ENCODE measurements at places on chromosomes 12 and 14.

DNA sequence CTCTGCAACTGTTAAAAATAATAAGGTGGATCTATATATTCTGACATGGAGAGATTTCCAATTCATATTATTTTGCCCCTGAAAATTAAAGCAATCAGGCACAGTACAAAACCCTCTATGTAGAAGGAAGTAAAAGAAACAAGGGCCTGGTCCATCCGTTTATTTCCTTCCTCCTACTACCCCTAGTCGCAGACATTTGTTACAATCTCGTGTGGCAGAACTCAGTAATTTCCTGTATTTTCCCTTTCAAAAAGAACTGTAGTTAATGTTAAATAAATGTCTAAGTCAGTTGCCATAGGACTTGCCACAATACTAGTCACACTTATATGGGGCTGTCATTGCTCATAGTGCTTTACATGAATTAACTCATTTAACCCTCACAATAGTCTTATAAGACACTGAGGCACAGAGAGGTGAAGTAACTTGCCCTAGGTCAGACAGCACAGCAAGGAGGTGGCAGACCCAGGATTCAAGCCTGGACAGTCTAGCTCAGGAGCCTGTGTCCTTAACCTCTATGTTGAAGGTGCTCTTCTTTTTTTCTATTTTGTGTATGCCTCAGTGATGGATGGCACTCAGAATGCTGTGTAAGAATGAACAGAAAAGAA lies 24.2 kb downstream of the NINJ2 start:
- no peak for DNase-seq

- DNase-seq = no peak
Measured at GRCh38 chr14:70886421-70887206, 20.6 kb upstream of the PCNX1 start.

DNA sequence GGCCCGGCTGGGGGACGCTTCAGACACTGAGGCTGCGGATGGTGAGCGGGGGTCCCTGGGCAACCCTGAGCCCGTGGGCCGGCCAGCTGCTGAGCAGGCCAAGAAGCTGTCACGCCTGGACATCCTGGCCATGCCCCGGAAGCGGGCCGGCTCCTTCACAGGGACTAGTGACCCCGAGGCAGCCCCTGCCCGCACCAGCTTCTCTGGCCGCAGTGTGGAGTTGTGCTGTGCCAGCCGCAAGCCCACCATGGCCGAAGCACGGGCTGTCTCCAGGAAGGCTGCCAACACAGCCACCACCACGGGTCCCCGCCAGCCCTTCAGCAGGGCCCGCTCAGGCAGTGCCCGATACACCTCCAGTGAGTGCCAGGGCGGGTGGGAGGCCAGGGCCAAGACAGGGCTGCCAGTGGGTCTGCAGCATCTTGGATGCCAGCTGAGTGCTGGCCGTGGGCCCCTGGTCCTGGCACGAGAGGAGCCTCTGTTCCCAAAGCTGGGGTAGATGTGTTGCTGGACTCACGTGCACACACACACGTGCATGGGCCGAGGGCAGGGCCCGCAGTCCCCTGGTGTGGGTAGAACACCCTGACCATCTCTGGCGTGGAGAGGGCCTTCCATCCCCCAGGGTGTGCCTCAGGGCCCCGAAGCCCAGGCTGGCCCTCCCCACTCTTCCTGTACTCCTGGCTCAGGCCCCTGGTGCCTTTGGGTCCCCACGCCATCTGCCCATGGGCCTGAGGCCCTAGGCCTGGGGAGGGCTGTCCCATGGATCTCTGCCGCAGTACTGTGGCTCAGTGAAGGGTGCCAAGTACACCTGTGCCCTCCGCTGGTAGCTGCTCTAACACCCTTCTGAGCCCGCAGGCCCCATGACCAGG lies 22.8 kb downstream of the CEP170B start:
- no peak for DNase-seq

DNA sequence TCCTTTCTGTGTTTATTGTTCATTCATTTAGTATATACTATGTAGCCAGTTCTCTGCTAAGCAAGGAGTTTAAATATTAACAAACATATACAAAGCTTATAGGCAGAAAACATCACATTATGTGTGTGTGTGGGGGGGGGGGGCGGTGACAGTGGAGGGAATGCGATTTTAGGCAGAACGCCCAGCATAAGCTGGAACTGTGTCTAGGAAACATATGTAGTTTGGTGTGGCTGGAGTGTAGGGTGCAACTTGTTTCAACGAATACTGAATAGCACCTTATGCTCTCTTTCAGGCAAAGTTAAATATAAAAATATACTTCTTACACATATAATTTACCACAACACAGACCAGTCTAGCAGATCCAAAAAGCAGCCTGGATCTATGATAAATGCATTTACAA lies 980.6 kb downstream of the SLC6A15 start:
- no peak for DNase-seq

- no peak for DNase-seq
Measured at GRCh38 chr14:64541972-64542835, 1.7 kb downstream of the HSPA2 start.

DNA sequence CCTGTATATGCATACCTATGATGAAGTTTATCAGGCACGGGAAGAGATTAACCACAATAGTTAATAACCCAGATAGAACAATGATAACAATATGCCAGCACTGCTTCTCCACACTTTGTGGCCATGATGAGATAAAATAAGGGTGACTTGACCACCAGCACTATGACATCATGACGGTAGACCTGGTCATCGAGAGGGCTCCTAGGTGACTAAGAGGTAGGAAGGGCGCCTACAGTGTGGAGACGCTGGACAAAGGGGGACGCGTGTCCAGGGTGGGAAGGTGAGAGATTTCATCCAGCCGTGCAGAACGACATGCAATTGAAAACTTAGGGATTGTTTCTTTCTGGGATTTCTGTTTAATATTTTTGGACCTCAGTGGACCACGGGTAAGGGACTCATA lies 221.8 kb upstream of the RTL1 start:
- DNase-seq = no peak

DNA sequence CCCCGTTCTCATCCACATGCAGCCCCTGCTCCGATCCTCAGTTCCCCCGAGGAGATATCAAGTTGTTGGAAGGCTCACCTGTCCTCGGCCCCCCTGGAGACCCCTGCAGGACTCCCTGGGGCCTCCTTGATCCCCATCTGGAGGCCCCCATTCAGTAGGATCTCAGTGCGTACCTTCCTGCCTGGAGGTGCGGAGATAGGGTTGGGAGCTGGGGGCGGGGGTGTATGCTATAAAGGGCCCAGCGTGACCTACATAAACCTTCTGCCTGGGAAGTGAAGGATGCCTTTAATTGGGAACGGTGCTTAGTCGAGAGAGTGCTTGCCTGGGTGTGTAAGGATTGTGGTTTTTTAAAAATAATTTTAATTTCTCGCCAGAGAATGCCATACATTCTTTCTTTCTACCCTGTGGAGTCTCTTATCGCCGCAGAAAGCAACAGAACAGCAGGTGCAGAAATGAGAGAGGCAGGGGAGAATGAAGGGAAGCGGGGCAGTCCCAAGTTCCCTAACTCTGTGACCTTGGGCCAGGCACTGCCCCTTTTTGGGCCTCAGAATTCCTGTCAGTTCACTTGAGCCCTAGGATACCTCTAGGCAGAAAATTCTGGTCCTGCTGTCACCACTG lies 153.7 kb downstream of the TSPAN9 start:
- no peak for DNase-seq

- peak; percentile 2 for DNase-seq
Measured at GRCh38 chr12:20646239-20646827, 48.8 kb upstream of the SLCO1C1 start.

DNA sequence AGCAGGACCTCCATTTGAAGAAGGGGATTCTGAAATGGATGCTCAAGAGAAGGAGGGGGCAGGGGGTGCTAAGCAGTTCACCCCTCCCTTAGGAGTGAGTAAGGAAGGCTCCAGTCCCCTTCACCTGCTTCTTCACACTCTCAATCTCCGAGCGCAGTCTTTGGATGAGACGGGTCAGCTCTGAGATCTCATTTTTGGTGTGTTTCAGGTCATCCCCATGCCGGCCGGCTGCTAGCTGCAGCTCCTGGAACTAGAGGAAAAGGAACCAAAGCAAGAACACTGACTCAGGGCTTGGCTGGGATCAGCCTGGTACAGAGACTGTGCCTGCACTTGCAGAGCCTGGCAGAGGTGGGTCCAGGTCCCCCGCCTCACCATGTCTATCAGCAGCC lies 7.3 kb downstream of the KRT73 start:
- no peak for DNase-seq

GRCh38 chr12:132824053-132824452 lies 4.6 kb downstream of the GOLGA3 start:
- DNase-seq = peak; percentile 41

GRCh38 chr12:116885491-116885890 lies 4.2 kb upstream of the HRK start:
- no peak for DNase-seq

- DNase-seq = no peak
Measured at GRCh38 chr12:52151153-52151836, 40.5 kb downstream of the KRT80 start.

GRCh38 chr14:53401646-53402045 lies 248.5 kb upstream of the DDHD1 start:
- DNase-seq = no peak

DNA sequence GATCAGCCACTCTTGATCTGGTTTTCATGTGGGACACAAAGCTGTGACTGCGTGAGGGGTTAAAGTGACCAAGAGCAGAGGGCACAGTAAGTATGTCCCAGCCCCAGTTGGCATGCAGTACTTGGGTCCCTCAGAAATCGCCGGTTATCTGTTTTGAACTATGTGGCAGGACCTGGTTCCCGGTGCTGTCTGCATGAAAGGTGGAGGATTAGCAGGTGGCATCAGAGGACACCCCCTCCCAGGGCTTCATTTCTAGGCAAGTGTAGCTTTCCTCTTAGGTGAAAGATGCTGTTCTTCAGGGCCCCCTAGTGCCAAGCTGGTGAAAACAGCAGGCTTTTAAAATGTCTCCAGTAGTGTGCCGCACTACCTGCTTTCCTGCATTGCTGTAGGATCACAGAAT lies 57.1 kb downstream of the ATG14 start:
- no peak for DNase-seq

GRCh38 chr12:56804169-56804568 lies 41.0 kb downstream of the HSD17B6 start:
- no peak for DNase-seq

DNA sequence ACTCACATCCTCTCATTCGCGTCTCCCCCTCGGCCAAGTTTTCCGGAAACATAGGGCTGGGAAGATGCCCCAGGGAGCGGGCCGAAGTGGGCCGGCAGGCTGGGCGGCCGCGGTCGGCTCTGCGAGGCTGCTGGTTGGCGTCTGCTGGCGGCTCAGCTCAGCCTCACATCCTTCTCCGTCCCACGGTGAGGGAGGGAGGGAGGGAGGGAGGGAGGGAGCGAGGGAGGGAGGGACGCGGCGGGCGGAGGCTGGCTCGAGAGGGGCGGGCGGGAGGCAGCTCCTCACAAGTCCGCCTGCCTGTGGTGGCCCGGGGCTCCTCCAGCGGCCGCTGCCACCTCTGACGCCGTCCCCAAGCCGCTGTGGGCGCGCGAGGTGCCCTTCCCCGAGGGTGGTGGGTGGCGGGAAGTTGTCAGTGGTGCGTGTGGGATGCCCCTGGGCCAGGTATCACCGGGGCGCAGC lies 93.8 kb downstream of the RFLNA start:
- no peak for DNase-seq

GRCh38 chr12:52210925-52211650 lies 19.3 kb upstream of the KRT80 start:
- DNase-seq = no peak

DNA sequence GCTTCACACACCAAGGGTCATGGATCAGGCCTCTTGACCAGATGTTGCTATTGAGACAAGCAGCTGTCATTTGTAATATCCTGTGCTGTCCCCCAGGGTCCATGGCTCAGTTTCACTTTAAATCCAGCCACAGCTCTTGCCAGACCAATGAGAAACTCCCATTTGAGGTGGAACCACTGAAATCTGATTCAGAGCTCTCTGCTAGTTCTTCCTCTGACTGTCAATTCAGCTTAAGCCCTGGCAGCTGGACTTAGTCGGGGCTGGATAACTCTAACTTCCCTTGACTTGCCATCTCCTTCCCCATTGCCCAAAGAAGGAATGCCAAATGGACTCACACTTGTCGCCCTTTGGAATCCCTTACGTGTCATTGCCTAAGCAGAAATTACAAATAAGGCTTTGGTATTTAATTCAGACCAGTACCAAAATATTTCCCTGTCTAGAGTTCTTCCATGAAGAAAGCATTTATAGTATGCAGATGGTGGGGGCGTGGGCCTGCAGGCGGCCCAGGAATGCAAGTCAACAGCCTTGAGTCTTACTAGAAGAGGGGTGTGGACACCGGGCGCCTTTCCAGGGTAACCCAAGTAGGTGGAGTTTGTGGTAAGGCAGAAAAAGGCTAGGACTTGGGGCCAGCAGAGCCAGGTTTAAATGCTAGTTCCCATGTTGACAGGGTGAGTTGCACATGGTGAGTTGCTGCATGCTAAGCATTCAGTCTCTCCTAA lies 96.9 kb upstream of the TMPO start:
- DNase-seq = peak; percentile 82

DNA sequence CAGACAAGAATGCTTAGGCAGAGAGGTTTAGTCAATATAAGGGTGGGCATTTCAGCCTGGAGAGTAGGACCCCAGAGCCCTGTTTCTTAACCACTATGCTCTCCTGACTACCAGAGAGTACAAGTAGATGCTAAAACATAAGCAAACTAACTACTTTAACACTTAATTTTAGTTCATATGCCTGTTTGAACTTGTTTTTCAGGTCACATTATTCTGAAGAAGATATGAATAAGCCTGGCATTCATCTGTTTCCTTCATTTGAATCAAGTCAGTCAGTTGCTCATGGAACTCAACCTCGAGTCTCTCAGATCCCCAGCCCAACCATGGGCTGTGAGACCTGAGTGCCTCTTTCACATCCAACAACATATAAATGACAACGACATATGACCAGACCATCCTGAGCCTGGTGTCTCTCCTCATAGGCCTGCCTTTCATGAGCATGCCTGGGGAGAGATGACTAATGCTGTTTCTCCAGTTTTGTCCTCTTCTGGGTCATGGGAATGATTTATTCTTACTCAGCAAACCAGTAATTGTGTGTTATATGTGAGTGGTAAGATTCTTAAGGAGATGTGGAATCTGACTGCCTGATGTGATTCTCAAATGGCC lies 251.1 kb upstream of the BTG1 start:
- DNase-seq = peak; percentile 73

DNA sequence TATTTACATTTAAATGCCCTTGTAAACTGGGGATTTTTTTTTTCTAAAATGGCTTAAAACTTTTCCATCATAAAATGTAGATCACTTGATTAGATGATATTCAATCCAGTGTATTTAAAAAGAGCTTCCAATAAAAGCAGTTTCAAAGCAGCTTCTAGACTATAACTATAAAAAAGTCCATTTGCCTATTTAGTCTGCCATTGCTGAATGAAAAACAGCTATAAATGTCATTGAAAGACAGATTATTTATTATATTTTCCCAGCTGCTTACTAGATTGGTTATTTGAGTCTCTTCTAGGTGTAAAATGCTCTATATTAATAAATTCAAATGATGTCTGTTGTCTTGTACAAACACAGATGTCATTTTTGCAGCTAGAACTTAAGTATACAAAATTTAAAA lies 414.8 kb downstream of the RMST start:
- no peak for DNase-seq

Measured in epithelial cell of prostate (primary cell).